ENCODE measurements at places on chromosomes 3 and 15. TPM values are rescaled to one million over a fixed set of nuclear protein-coding genes. Genes with fewer than 3 reads are reported as not detected.

GRCh38 chr3:13879102-13879945, 547 bp downstream of the WNT7A start:
- no peak for DNase-seq

- no peak for DNase-seq
Observed at GRCh38 chr3:21041621-21042020, 709.4 kb downstream of the ZNF385D start.

The ISLR2 gene
- total RNA-seq = 0.48 TPM

DNA sequence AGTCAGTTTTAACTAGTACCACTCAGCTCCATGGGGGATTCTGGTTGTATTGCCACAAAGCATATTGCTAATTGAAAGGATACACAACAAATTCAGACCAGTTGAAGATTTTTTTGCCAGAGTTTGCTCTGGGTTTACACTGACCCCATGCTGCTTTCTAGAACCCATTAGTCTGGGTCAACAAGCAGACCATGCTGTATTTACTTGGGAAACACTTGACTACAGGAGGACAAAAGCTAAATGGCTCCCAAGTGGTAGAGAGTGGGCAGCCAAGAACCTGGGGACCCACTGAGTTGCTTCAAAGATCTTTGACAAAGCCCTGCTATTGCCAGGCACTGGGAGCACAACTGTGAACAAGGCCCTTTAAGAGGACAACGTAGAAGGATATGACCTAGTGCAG, 86.8 kb upstream of the PSMD6 start:
- DNase-seq = no peak

The ARNT2 gene
- 1.4 TPM for total RNA-seq

The PLSCR5 gene
- total RNA-seq = not detected

- no peak for DNase-seq
Observed at GRCh38 chr15:66964791-66965190, 100.6 kb upstream of the SMAD3 start.

GRCh38 chr3:105065895-105066839, 300.5 kb upstream of the ALCAM start:
- DNase-seq = no peak

- DNase-seq = peak; percentile 9
Observed at GRCh38 chr15:63054985-63055384, 12.4 kb downstream of the TPM1 start.

DNA sequence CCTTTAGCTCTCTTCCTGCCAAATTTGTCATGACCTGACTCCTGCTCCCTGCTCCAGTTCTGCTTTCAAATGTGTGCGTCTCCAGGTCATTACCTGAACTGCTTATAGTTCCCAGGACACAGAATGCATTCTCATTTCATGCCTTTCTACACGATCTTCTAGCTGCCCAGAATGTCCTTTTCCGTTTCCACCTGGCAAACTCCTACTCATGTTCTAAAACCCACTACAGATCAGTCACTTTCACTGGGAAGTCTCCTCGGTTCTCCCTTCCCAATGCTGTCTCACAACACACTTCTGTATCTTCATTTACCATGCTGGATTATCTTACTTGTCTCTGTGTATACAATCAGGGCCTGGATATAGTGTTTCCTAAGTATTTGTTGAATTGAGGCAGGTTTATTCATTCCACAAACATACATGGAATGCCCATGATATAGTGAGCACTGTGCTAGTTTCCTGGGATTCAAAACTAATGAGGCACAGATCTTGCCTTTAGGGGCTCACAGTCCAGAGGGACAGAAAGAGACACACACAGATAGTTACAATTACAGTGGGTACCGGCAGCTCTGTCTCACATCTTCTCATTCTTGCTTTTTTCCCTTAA, 1.6 kb upstream of the NOX5 start:
- no peak for DNase-seq

- DNase-seq = no peak
Observed at GRCh38 chr15:68113273-68113672, 59.2 kb downstream of the PIAS1 start.

The SPATA12 gene
- not detected for total RNA-seq

GRCh38 chr15:56749982-56750381, 16.7 kb upstream of the ZNF280D start:
- DNase-seq = no peak

- DNase-seq = no peak
Observed at GRCh38 chr3:134104031-134104430, 74.3 kb upstream of the SLCO2A1 start.

DNA sequence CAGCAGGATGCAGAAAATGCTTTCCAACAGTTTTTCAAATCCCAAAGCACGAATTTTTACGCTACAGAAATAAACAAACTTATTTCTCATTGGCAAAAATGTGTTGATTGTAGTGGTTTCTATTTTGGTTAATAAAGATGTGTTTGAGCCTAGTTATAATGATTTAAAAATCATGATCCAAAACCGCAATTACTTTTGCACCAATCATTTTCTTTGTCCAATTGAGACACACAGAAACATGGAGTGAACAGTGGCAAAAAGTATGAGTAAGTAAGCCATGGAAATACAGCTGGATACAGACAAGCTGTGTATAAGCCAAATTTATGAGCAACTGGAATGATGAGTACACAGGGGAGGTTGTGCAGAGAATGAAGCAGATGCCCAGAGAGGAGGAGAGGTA, 427.9 kb downstream of the NTRK3 start:
- DNase-seq = no peak

The CAMKV gene
- 6.5 TPM for total RNA-seq

- DNase-seq = peak; percentile 62
Observed at GRCh38 chr15:70722266-70723121, 40.9 kb downstream of the UACA start.

DNA sequence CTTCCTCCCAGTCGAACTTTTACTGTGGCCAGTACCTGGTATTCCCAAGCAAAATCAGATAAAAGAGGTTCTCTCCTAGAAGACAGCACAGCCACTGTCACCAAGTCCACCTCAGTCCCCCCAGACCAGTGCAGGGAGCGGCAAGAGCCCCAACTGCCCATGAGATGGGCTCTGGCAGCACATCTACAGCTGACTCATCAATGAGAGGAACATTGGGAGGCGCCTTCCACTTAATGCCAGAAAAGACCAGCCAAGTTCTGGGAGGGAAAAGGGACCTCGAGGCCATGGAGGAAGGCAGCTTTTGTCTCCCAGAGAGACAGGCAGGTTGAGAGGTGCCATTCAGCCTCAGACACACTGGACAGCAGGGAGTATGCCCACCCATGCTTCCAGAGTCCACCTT, 28.2 kb downstream of the POC1A start:
- DNase-seq = no peak

- DNase-seq = peak; percentile 76
Observed at GRCh38 chr3:33372218-33373081, 67.8 kb downstream of the UBP1 start.

Measured in A673 (cell line).